ENCODE measurements at places on chromosomes 12 and 14. TPM values are rescaled to one million over a fixed set of nuclear protein-coding genes. Genes with fewer than 3 reads are reported as not detected.

Gene NR1H4
- not detected for total RNA-seq

Gene BATF
- not detected for total RNA-seq

Gene FBXO34
- total RNA-seq, result 14.6 TPM

Gene FAM222A
- total RNA-seq, result 3.8 TPM

Gene SLC17A8
- total RNA-seq, result not detected

Gene PELI2
- total RNA-seq, result 1.7 TPM

Gene NOVA1
- total RNA-seq, result 5.3 TPM

Gene DPPA3
- total RNA-seq, result not detected

Gene KRT78
- not detected for total RNA-seq

Gene SOX5
- not detected for total RNA-seq

Gene C12orf54
- total RNA-seq, result not detected

Gene MIS18BP1
- total RNA-seq, result 23.9 TPM

Gene KRT71
- total RNA-seq, result not detected

Gene CFAP54
- total RNA-seq, result 0.91 TPM

Gene SERPINA10
- not detected for total RNA-seq

Gene SMCO2
- total RNA-seq, result not detected

Gene NDUFB1
- 345 TPM for total RNA-seq

Gene CLEC2A
- total RNA-seq, result not detected

Gene C12orf60
- 0.95 TPM for total RNA-seq

Gene APOF
- total RNA-seq, result not detected

Gene HOXC4
- 3.8 TPM for total RNA-seq
